ENCODE measurements at places on chromosomes 7 and 10. TPM values are rescaled to one million over a fixed set of nuclear protein-coding genes. Genes with fewer than 3 reads are reported as not detected.
A peak's percentile ranks its signal among the peaks of the same experiment; 100 is the strongest.

DNA sequence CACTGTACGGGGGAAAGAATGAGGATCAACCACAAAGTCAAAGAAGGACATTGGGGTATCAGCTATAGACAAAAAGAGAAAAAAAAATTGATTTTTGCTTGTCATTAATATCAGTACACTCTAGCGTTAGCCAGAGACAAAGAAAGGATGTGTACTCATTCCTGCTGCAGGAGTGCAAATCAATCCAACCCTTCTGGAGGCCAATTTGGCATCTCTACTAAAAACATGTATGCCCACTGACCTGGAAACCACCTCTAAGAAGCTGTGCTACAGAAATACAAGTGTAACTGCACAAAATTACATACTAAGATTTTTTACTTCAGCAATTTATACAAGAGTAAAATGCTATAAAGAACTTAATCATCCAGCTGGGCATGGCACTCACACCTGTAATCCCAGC is 13.6 kb downstream of the NSMCE4A start:
- no peak for DNase-seq

The FZD8 gene
- total RNA-seq = 43.0 TPM

DNA sequence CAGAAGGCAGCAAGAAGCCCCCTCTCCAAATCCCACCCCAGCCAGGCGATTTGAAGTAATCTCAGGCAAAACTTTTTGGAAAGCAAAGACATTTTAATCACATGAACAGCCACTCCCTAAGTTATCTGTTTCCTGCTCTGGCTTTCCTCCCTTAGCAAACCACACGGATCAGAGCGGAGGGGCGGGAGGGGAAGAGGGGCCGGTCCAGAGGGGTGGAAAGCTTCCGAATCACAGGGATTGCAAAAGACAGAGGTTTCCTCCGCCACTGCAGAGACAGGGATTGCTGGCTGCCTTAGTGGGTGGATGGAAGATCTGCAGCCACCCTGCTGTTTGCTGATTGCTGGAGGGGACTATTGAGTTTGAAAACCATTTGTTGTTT is 41.2 kb downstream of the ZCCHC24 start:
- peak; percentile 85 for DNase-seq

GRCh38 chr7:15628876-15629275 is 57.6 kb downstream of the MEOX2 start:
- no peak for DNase-seq

DNA sequence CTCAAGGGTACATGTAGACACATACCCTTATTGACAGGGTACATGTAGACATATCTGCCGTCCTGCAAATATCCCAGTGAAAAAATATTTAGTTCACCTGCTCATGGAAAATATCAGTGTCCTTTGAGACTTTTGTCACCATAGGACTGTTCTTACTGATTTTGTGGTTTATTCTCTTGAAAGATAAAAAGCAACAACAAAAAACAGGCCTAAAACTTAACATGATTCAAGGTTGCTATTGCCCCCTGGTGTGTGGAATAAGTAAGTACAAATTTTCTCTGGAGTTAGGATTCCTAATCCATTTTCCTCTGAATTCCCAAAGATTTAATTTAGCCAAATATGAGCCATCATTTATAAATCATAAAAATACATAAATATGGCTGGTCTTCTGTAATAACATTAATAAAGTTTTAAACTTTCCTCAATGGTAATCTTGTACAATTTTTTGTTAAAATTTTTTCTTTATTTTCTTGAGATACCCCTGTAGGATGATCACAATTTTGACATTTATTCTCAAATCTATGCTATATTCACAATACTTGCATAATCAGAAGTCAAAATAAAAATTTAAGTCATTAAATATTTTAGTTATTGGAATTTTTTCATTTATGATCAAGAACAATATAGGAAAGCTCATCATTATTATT is 741.4 kb upstream of the POT1 start:
- peak; percentile 3 for DNase-seq

The FAM13C gene
- 1.8 TPM for total RNA-seq

The PHKG1 gene
- 0.59 TPM for total RNA-seq

The CELF2 gene
- total RNA-seq = 8.5 TPM

- DNase-seq = no peak
Observed at GRCh38 chr7:94397722-94398121, 3.0 kb downstream of the COL1A2 start.

DNA sequence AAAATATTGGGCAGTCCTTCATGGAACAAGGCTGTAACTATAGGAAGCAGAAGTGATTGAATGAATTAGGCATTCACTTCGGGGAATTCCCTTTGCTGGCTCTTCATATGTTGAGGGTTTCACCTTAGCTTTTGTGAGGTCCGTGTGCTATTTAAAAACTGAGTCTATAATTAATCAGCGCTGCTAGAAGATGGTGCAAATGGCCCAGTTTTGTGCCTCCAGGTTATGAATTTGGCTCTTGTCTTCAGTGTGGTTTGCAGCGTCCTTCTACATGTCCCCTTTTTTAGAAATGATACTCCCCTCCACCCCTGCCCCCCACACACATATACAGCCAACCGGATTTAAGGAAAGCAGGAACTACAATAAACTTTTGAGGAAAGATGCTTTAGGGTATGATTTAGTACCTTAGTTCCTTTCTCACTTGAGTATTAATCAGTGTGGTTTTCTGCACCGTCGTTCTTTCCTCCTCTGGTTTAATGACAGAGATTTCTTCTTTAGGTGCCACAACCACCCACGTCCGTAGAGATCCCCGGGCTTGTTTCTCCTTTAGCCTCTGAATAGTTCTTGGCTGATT is 110.6 kb upstream of the SAMD8 start:
- DNase-seq = no peak

GRCh38 chr7:37673523-37673922 is 10.0 kb upstream of the GPR141 start:
- DNase-seq = no peak

The PROSER2 gene
- 15.0 TPM for total RNA-seq

GRCh38 chr7:112152186-112152585 is 54.0 kb downstream of the DOCK4 start:
- no peak for DNase-seq

The GDF2 gene
- total RNA-seq = not detected

GRCh38 chr7:27154901-27155815 is 1.3 kb downstream of the HOXA7 start:
- peak; percentile 66 for DNase-seq

DNA sequence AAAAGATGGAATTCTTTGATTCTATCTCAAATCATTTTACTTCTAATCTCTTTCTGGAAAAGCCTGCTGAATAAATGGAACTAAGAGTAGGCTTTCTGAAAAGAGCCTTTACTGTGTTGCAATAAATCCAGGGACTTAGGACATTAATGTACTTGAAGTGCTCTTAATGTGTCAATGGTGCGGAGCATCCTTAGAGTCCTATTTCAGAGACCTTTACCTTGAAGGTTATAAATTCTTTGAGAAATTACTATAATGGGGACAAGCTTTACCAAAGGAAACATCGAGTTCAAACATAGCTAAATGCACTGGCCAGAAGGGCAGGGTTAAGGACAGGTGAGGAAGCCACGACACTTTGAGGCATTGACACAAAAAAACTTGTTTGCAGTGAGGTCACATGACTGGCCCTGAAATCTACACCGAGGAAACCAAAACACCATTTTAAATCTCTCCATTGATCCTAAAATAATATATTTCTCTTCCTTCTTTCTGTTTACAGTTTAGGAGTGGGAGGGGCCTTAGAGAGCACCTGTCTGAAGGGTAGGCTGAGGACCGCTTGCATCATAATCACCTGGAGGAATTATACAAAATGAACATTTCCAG is 48.1 kb upstream of the EXOC6 start:
- DNase-seq = no peak

DNA sequence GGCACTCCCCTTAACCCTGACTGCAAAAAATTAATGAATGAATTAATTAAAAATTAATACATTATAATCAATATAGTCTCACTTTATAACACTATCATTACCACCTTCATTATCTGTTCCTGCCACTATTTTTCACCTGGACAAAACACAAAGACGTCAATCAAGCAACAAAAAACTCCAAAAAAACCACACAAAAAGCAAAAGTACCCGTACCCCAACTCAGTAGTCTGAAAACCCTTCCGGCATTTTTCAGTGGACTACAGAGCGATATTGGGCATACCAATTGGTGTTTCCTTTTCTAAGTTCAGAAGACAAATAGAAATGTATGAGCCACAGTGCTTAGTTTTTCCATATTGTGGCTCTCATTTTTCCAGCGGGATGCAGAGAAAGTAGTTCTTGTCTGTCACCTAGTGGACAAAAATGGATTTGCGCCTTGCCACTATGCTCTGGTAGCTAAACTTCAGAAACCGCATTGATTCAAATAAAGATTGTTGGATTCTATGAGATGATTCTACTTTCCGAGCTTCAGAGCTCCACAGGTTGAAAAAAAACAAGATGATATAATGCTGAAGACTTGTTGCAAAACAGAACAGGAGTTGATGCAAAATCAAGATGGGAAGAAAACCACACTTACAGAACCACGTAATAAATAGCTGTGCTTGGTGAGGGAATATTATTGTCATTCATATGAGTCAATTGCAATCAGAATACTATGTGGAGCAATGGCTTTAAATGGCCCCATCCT is 50.6 kb upstream of the ITGB1 start:
- DNase-seq = peak; percentile 47

DNA sequence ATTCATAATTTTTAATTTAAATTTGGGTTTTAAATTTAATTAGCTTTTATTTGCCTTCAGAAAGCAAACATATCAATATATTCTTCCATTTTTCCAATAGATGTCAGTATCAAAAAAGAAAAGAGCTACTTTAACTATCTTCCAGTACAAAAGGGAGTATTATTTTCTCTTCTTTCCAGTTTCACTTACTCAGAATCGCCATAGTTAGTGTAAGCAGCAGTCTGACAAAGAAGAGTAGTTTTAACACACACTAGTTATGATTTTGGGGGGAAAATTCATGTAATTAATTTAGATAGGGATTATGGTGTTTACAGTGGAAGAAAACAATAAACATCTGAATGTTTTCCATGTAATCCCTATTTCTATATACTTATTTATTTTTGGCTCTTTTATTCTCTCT is 272.6 kb upstream of the DGKB start:
- no peak for DNase-seq

DNA sequence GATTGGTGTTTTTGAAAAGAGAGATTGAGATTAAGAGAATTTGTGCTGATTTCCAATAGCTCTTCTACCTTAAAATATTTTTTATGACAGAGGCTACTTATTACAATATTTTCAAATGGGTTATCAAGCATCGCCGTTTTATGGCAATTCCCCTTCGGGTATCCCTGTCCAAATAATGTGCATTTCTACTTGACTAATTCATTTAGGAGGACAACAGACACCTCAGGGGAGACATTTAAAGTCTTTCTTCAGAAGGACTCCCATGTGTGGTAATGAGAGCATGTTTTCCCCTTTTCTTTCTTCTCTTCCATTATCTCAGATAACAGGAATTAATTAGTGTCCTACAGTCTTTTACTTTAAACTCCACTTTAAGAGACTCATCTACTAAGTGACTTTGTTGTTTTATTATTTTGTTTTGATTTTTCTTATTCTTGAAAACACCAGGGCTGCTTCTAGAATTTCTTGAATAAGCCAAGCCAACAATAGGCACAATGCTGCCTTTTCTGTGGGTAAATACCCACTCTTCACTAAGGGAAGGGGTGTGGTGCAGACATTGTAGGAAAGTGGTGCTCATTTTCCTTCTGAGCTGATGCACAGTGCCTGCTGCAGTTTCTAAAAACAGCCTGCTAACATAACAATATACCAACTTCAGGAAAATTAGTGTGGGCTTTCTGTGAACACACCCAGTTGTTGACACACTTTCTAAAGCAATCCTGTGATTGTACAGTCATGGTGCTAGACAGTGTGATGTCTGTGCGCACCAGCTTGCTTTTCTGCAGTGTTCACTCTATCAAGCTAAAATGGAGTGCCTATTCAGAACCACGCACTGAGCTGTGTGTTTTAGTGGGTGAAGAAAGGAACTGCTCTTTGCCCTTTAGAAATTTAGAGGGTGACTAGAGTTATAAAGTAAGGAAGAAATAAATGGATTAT is 597.7 kb downstream of the NRG3 start:
- no peak for DNase-seq

The SPDYE8 gene
- not detected for total RNA-seq

The RBP3 gene
- not detected for total RNA-seq

- DNase-seq = no peak
Observed at GRCh38 chr10:130844310-130844709, 467.2 kb downstream of the TCERG1L start.

- DNase-seq = peak; percentile 55
Observed at GRCh38 chr10:3758491-3758970, 26.5 kb downstream of the KLF6 start.

GRCh38 chr7:17523813-17524739 is 225.6 kb downstream of the AHR start:
- no peak for DNase-seq

GRCh38 chr7:116953906-116954838 is 871 bp downstream of the ST7 start:
- peak; percentile 72 for DNase-seq

GRCh38 chr7:158303121-158303520 is 284.5 kb downstream of the PTPRN2 start:
- DNase-seq = peak; percentile 74

GRCh38 chr10:11320809-11321520 is 290.5 kb downstream of the USP6NL start:
- DNase-seq = no peak

- no peak for DNase-seq
Observed at GRCh38 chr10:69172241-69172982, 7.6 kb upstream of the SUPV3L1 start.

GRCh38 chr7:16644636-16645592 is 640 bp downstream of the ANKMY2 start:
- peak; percentile 72 for DNase-seq

The SLC13A1 gene
- not detected for total RNA-seq

- DNase-seq = peak; percentile 38
Observed at GRCh38 chr10:71538608-71539260, 142.0 kb downstream of the CDH23 start.

GRCh38 chr7:9250876-9251275 is 817.5 kb downstream of the NXPH1 start:
- DNase-seq = no peak

The GPER1 gene
- 0.14 TPM for total RNA-seq

DNA sequence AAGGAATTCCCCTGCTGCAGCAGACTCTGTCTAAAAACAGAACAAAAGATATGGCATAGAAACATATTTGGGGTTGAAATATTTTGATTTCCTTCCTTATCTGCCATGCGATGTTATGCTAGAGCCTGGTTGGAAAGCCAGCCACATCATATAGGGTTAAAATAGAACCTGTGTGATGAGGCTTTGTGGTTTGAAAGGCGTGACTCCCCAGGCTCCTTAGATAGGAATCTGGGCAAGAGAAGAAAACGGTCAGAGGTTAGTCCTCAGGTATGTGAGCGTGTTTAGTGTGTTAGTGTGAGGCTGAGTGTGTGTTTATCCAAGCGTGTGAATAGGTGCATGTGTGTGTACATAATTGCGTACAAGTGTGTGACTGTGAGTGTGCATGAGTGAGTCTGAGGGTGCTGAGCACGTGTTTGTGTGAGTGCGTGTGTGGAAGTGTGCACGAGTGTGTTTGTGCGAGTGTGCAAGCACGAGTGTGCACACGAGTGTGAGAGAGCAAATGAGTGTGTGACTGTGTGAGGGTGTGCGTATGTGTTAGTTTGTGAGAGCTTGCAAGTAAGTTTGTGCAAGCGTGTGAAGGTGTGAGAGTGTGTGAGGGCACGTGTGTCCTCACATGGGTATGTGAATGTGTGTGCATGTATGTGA is 79.9 kb downstream of the COL26A1 start:
- no peak for DNase-seq

The CPN1 gene
- not detected for total RNA-seq

- no peak for DNase-seq
Observed at GRCh38 chr7:7108931-7109330, 73.4 kb upstream of the C1GALT1 start.

- DNase-seq = no peak
Observed at GRCh38 chr10:101986624-101986971, 69.4 kb downstream of the ARMH3 start.

The CLRN3 gene
- not detected for total RNA-seq

- DNase-seq = no peak
Observed at GRCh38 chr7:18698258-18698734, 202.7 kb downstream of the HDAC9 start.
